ENCODE measurements at places on chromosomes 4 and X. TPM values are rescaled to one million over a fixed set of nuclear protein-coding genes. Genes with fewer than 3 reads are reported as not detected.

The DNAAF6 gene
- total RNA-seq, result not detected

The SH3RF1 gene
- total RNA-seq, result 0.18 TPM

The NR3C2 gene
- 5.3 TPM for total RNA-seq

- DNase-seq, result no peak
Measured at GRCh38 chr4:139523076-139523475, 32.9 kb downstream of the SETD7 start.

DNA sequence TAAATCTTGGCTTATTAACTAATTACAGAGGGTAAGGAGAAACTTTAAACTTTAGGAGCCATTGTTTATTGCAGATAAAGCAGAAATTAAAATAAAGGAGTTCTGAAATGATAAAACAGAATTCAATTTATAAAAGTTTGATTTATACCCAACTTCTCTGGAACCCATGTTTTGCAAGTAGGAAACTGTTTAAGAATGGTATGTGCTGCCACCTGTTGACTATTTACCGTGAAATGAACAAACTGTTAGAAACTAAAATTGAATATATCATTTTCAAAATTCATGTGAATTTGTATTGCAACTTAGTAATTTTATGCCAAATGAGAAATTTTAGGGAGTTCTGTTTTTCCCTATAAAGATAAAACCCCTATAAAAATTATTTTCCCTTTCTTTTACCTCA, 11.0 kb upstream of the TBC1D8B start:
- no peak for DNase-seq

DNA sequence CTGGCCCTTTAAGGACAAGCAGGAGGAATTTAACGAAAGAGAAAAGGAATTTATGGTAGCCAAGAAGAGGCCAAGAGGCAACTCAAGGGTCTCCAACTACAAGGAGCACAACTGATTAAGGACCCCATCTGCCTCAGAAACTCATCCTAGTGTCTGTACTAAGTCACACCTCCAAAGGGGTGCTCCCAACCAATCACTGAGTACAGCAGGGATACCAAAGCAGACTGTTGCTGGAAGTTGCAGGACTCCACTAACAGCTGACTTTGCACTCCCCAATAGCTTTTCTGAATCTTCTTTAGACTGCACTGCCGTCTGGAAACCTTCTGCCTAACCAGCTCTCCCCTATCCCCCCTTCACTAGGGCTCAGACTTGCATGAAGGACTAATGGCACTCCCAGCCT, 50.6 kb downstream of the ATP11C start:
- no peak for DNase-seq

GRCh38 chr4:77073106-77073809, 2.5 kb downstream of the CCNI start:
- no peak for DNase-seq

- no peak for DNase-seq
Measured at GRCh38 chr4:102552781-102553180, 51.6 kb downstream of the NFKB1 start.

DNA sequence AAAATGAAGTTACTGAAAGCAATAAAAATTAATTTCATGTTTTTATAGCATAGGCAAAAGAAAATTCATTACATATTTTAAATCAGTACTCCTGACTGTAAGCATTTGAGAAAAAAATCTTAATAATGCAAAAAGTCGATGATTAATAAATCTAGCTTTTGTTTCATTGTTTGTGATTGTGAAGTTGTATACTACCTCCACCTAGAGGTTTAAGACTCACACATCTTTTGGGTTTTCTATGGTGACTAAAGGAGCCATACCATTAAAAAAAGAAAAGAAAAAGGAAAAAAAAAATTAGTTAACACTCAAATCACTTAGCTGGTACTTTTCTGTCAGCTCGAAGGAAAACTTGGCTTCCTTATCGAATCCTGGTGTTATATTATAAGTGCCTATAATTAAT, 2.0 kb downstream of the GABRA2 start:
- no peak for DNase-seq

Measured in activated CD8-positive, alpha-beta T cell treated with anti-CD3 and anti-CD28 coated beads, Interleukin-2, amount 10 ng/mL, durations not matched to agents 7 days and 5 days (primary cell).